Fibroblast of gingiva (primary cell): ENCODE measurements at places on chromosomes 6 and 20.
A peak's percentile ranks its signal among the peaks of the same experiment; 100 is the strongest.

- DNase-seq: no peak
Measured at GRCh38 chr6:23713211-23713610, 412.8 kb upstream of the NRSN1 start.

DNA sequence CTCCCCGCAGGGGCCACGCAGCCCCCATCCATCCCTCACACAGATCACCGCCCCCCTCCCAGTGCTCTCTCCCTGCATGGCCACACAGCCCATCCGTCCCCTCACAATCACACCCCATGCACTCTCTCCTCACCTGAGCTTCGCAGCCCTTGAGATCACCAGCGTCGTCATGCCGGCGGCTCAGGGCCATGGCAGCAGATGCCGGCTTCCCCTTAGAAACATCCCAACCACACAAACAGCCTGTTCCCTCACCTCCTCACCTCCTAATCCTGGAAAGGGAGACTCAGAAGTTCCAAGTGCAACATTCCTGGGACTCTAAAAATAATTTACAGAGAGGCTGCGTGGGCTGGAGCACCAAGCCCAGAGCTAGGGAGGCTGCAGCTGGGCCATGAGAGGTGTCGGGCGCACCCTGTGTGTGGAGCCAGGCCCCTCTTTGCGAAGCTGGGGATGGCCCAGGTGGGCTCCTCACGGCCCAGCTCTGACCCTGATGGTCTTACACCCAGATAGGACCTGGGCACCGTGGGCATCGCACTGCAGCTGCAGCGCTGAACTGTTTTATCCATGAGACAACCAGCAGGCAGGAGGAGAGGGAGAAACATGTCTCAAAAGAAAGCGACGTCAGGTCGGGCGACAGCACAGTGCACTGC lies 125.3 kb downstream of the DLL1 start:
- DNase-seq: no peak

GRCh38 chr6:110354153-110354552 lies 4.0 kb downstream of the METTL24 start:
- DNase-seq: no peak

- no peak for DNase-seq
Measured at GRCh38 chr6:124854338-124854922, 107.8 kb upstream of the RNF217 start.

- DNase-seq: no peak
Measured at GRCh38 chr20:41119614-41120561, 17.5 kb upstream of the PLCG1 start.

GRCh38 chr20:23162887-23163286 lies 76.8 kb upstream of the CD93 start:
- no peak for DNase-seq

DNA sequence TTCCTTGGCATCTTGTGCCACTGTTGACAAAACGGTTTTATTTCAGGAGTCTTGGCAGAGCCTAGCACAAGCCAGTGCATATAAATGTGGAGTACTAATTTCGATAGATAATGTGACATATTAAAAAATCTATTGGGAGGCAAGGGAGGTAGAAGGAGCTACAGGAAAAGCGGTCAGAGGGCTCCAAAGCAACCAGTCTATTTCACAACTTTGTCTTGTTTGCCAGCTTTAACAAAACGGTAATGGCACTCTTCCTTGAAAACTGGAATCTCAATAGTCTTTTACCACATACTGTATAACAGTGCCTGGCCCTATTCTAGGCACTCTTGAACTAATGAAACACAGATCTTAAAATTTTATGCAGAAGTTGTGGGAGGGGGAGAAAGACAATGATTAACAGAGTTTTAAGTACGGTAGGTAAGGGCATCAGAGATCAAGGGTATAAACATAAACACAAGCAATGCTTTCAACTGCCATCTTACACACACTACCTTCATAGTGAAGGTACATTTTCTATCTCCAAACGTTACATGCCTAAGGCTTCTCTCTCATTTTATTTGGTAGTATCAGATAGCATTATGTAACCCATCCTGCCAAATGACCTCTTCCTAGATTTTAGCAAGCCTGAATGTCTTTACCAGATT lies 33.5 kb upstream of the SYNCRIP start:
- peak; percentile 57 for DNase-seq

DNA sequence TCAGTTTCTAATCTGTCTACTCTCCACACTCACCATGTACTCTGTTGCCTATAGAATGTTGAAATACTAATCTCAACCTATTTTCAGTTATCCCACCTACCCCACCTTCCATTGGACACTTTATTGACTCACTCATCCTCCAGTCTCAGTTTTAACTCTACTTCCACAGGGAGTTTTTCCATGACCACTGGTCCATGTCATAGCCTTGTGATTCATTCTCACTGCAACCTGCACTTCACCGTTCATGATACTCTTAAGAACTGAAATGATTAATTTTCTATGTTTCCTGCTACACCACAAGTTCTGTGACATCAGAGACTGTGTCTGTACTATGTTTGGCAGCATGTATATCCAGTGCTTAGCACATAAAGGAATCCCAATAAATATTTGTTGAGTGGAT lies 122.8 kb upstream of the HSF2 start:
- no peak for DNase-seq

DNA sequence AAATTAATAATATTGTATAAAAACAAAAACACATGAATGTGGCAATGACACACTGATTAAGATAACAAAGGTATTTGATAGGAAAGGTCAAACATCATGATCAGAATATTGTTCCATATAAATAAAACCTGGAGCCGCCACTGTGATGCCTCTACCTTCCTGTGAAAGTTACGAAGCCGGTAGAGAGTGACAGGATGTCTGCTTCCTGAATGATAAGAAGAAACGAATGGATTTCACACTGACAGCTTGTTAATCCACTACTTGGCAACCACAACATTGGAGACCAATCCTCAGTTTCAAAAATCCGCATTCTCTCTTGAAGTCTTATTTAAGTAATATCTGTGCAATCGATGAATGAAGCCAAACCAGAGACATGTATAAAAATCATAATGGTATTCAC lies 315.1 kb downstream of the HDGFL1 start:
- DNase-seq: no peak

- DNase-seq: no peak
Measured at GRCh38 chr20:59808729-59809381, 124.6 kb downstream of the SYCP2 start.

GRCh38 chr6:147322299-147323162 lies 118.3 kb downstream of the STXBP5 start:
- DNase-seq: peak; percentile 77

DNA sequence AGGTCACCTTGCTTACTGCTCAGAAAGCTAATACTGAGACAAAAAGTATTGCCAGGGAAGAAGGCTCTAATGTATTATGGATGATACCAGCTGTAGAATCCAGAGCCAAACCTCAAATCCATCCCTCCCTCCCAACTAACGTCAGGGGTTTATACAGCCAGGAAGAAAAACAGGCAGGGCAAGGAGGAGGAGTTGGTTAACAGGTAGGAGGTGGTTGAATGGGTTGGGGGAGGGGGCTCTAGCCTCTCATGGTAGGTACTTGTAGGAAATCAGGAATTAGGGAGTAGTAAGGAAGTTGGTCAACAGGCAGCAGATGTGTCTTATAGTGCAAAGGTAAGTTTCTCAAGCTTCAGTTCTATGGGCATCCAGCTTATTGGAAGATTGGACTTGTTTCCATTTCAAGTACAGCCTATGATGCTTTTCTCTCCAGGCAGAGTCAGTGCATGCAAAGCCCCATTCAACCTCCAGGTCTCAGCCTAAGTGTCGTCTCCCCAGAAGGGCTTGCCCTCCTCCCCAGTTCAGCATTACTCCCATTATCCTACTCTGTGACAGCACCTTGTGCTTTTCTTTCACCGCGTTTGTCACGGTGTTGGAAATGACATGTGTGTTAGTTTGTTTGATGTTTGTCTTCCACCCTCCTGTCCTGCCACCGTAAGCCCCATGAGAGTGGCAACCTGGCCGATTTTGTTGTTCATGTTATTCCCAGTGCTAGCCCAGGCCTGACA lies 38.1 kb downstream of the PNLDC1 start:
- DNase-seq: no peak

DNA sequence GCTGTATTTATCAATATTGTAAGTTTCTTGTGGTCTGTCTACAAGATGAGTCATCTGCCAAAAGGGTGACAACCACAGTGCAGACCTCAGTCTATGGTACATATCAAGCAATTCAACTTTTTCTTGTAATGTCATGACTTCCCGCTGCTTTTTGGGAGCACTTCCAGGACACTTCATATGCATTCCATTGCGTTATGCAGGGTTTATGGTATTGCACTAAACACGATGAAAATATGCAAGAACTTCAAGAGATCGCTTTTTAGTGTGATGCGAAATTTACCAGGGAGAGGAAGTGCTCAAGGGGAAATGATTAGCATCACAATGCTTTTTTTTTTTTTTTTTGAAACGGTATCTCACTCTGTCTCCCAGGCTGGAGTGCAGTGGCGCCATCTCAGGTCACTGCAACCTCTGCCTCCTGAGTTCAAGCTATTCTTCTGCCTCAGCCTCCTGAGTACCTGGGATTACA lies 166.5 kb downstream of the TFAP2A start:
- no peak for DNase-seq

GRCh38 chr20:60352596-60352995 lies 394.4 kb downstream of the CDH26 start:
- DNase-seq: no peak

DNA sequence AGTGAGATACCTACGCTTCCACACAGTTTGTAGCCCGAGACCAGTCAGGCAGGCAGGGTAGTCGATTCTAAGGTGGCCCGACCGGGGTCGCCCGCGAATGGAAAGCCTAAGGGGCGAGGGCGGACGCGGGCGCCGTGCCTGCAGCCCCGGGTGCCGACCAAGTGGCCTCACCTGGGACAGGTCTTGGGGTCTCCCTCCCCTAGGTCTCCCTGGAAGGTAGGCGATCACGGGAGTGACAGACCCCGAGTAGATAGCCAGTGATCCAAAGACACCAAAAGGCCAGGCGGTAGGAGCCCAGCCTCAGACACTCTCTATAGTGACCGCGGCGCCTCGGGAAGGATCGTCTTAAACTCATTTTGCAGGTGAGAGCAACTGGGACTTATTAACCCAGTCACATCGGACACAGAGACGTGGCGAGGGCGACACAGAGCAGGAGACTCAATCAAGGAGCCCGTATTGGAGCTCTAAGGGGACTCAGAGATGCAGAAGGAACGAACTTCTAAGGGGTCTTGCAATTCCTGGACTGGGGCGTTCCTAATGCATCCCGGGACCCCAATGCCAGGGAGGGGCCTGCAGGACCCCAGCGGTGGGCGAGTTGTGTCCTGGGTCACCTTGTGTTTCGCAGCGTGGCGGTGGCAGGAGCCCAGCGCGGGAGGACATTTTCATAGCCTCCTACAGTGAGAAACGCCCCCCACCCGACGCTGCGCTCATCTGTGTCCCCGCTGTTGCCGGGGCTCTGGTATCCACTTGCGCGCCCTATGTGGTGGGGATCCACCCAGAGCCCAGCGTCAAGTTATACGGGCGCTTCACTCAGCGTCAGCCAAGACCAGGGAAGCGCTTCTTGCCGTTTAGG lies 2.1 kb upstream of the VSX1 start:
- no peak for DNase-seq

DNA sequence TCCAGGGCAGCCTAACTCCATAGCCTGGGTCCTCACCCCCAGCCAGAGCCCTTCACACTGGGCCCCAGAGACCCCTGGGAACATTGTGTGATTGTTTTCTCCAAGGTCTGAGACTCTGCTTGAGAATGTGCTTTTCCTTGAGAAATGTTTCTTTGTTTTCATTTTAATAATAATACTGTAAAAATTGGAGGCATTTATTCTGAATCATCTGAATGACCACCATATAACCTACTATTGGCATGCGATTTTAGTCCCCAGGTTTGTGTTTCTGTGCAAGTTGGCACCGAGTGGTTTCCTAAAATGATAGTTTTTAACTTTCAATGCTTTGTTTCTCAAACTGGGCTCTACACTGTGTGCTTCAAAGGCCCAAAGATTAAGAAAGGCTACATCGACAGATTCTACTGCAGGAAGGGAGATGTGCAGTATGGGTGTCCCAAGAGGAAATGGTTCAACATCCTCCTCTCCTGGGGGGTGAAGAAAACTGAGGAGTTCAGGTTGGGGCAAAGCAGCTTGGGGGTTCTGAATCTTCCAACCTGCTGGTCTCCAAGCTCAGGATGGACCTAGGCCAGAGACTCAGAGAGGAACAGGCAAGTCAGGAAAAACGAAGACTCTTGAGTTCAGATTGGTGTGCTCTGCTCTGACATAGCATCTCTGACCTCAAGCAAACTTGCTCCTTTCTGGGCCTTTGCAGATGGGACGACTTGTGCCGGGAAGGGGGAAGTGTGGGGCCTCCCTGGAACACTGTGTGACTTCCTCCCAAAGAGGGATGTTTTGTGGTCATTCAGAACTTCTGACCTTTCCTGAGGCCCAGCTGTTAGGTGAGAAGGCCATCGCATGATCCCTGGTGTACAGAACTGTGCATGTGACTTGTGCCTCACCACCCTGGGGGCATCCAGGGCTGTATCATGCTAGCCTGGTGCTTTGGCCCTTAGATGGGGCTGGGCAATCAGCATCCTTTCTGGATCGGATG lies 31.0 kb downstream of the DAAM2 start:
- peak; percentile 72 for DNase-seq

DNA sequence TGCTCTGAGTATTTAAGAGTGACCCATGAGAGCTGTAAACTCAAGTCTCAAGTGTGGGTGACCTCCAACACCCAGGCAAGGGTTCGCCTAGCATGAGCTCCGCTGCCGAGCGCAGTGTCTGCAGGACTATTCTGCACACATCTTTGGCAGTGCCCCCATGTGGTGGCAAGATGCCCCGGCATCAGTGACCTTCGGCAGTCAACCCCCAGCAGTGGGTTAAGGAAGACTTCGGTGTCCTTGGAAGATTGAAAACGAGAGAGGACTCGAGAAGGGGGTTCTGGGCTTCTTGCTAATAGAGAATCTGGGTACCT lies 43.1 kb downstream of the RBM38 start:
- no peak for DNase-seq

- no peak for DNase-seq
Measured at GRCh38 chr20:1309439-1309847, 19.5 kb downstream of the SDCBP2 start.

- no peak for DNase-seq
Measured at GRCh38 chr20:7308163-7308562, 540.7 kb downstream of the BMP2 start.

DNA sequence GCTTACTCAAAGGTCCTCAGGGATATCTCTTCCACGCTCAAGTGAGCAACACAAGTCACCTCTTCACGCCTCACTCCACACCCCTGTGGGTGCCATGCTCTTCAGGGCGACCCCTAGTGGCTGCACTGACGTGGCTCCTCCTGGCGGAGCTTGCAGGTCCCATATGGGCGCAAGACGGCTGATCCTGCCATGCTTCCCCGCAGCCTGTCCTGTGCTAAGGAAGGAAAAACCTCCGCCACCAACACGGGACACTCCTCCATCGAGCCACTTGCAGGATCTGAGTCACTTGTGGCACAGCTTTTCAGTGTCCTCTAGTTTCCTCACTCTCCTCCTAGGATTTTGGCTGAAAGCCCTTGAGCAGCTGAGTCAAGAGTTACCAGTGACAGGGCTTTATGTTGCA lies 90.7 kb downstream of the KHDC1L start:
- DNase-seq: peak; percentile 5
